ENCODE measurements at places on chromosomes 3 and 15.
A peak's percentile ranks its signal among the peaks of the same experiment; 100 is the strongest.

DNA sequence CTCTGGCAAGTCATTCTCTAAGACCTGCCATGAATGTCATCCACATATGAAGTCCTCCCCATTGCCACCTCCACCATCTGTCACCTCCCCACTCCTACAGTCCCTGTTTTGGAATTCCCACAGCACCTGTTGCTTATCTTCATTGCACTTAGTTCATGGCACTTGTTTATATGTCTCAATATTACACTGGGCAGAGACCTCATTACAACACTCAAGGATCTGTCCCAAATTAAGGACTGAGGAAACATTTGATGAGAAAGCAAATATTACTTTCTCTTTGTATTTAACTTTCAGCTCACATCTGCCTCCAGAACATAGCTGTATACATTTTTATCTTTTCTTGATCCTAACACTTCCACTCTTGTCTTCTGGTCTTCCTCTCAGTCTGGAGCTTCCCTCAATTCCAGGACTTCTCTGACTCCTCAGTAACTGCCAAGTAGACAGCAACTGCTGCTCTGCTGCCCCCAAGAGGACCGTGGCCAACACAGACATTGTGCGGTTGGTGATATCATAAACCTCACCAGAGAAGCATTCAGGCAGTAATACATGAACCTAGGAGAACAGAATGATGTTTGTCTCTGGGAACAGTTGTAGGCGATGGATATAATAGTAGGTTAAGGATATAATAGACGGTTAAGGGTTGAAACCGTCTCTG lies 45.0 kb upstream of the FGF12 start:
- no peak for DNase-seq

- no peak for DNase-seq
These were observed 635.9 kb downstream of the CADM2 start for GRCh38 chr3:85594676-85595075.

- DNase-seq, result no peak
These were observed 40.4 kb downstream of the LPP start for GRCh38 chr3:188194332-188194731.

- DNase-seq, result no peak
These were observed 185.2 kb downstream of the SHOX2 start for GRCh38 chr3:157920822-157921700.

GRCh38 chr3:40869939-40870338 lies 329.4 kb upstream of the CTNNB1 start:
- DNase-seq, result no peak

DNA sequence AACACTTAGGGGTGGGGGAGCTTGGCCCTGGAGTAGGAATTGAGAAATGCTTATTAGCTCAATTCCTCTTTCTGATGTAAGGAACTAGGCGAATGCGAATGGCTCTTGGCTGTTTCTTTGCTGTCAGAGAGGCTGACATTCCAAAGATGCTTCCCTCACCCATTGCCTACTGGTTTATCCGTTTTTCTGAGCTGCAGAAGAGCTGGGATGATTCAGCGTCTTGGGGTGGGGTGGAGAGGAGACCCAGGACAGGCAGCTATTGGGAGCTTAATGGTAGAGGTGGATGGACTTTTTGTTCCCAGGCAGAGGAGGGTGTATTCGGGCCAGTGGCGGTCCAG lies 9.8 kb downstream of the PLEKHO2 start:
- DNase-seq, result no peak

- DNase-seq, result no peak
These were observed 725.5 kb upstream of the ARRDC4 start for GRCh38 chr15:97234851-97235610.

- no peak for DNase-seq
These were observed 67.2 kb downstream of the ARHGEF26 start for GRCh38 chr3:154188437-154188836.

DNA sequence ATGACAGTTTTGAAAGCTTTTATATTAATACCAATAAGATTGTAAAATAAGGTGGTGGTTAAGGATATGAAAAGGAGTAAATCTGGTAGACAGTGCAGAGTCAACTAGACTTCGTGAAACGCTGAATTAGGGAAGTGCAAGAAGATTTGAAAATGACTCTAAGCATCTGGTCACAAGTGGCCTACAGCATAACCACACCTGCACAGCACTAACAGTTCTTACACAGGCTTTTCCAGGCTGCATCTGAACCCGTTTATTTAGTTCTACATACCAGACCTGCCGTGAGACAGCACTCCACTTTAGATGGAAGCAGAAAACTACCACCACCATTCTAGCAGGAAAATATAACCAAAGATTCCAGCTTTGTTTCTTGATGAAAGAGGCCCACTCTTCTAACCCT lies 1.9 kb downstream of the DMXL2 start:
- no peak for DNase-seq

GRCh38 chr3:49270156-49270500 lies 6.9 kb downstream of the C3orf62 start:
- no peak for DNase-seq

- no peak for DNase-seq
These were observed 67.9 kb upstream of the AKAP13 start for GRCh38 chr15:85312486-85312885.

GRCh38 chr15:68620721-68621527 lies 42.1 kb downstream of the CORO2B start:
- DNase-seq, result no peak

DNA sequence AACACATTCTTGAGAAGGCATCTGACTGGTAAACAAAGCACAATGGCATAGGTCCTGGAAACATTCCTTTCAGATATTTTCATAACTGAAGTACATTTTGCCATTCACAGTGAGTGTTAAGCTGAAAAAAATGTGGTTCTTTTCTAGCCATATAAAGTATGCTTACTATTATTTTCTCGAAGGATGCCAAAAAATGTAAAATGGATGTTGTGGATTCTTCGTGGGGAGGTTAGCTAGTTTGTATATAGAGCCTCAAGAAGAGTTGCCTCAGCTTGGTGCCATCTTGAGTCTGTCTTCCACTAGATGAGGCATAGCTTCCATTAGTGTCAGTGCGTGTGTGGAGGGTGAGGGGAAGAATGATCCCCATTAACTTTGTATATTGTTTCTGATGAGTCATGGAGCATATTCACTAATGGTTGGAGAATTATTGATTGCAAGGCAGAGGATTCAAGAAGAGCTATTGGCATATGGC lies 4.1 kb downstream of the MBNL1 start:
- no peak for DNase-seq

GRCh38 chr3:101466465-101467309 lies 46.3 kb downstream of the SENP7 start:
- DNase-seq, result no peak

- no peak for DNase-seq
These were observed 28.2 kb upstream of the SCAANT1 start for GRCh38 chr3:63940389-63940757.

DNA sequence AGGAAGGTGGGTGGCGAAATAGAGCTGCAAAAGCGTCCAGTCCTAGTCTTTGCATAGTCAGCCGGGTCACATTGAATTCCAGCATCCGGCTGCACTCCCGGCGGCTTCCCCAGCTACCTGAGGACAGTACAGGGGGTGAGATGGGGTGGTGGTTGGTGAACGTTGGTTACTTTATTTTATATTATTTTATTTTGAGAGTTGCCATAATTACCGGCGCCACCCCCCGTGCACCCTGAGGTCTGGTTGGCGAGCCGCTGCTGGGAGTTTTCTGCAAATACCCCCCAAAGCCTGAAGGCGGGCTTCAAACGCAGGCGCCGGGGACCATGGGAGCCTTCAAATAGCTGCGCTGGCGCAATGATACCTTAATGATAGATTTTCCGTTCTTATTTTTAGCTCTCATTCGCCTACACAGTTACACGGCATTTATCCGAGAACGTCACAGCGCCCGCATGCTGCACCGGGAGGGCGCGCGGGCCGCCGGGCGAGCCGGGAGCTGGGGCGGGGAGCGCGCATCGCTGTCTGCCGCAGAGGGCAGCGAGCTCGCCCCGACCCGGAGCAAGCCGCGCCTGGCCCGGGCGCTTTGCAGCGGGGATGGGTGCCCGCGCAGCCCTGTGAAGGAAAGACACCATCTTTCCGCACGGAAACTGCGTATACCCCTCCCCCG lies 756 bp upstream of the RASGRF1 start:
- DNase-seq, result peak; percentile 29

DNA sequence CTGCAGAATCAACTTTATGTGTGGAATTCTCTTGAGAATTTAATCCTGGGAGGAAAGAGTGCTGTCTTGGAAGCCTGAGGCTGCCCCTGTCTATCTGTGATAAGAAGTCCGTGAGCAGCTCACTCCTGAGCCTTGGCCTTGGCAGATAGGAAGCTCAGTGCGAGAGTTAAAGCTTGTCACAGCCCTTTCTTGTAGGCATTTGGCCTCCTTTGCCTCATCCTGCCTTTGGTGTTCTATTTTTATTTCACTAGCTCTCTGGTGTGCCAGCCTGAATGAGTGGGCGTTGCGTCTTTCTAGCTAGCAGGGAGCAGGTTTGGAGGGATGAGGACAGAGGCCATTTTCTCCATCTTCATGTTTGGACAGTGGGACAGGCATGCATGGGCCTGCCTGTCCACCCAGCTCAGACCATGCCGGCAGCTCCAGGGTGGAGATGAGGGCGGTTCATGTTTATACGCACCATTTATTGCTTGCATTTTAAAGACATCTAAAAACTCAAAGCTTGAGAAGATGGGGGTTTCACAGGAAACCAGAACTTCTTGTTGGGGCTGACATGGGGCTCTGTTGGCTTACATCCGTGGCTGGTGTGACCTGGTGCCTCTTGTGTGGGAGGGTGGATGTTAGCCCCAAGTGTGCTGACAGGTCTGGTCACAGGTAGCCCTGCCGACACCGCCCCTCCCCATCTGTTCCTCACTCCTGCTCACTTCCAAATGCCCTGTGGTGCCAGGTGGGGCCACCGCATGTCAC lies 29.8 kb downstream of the IRAK2 start:
- DNase-seq, result peak; percentile 70

GRCh38 chr3:30630238-30631030 lies 24.0 kb downstream of the TGFBR2 start:
- DNase-seq, result no peak

DNA sequence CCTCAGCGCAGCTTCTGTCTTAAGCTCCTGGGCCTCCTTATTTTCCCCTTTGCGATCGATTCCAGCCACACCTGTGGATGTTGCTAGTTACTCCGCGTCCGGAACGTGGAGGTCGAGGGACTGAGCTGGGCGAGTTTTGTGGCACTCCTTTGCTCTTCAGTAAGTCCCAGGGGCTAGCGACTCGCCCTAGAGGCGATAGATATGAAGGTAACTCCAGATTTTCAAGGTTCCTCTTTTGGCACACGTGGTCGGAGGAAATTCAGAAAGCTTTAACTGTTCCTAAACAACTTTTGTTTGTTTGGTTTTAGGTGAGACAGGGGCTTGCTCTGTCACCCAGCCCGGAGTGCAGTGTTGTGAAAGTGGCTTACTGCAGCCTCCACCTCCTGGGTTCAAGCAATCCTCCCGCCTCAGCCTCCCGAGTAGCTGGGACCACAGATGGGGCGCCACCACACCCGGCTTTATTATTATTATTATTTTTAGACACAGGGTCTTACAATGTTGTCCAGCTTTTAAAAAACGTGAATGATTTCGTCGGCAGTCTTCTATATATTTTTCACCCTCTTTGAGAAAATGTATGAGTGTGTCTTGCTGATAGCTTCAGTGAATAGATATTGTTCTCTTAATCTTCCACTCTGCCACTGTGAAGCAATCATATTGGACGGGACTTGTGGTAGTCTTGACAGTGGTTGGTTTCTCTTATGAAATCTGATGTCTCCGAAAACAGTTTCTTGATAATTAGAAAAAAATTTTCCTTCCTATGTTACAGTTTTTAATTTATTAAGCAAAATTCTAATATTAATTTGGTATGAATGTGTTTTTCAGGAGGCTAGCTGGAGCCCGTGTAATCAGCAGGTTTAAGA lies 785 bp downstream of the MFSD1 start:
- no peak for DNase-seq

GRCh38 chr15:44734839-44735481 lies 1.4 kb upstream of the TRIM69 start:
- DNase-seq, result no peak

- no peak for DNase-seq
These were observed 78.1 kb downstream of the AAGAB start for GRCh38 chr15:67176195-67176971.

GRCh38 chr15:90931828-90932659 lies at the start of gene HDDC3:
HDDC3 (minus strand) TSS chr15:90932549; CDS start chr15:90932540, 9 bp downstream.
- peak; percentile 98 for DNase-seq

DNA sequence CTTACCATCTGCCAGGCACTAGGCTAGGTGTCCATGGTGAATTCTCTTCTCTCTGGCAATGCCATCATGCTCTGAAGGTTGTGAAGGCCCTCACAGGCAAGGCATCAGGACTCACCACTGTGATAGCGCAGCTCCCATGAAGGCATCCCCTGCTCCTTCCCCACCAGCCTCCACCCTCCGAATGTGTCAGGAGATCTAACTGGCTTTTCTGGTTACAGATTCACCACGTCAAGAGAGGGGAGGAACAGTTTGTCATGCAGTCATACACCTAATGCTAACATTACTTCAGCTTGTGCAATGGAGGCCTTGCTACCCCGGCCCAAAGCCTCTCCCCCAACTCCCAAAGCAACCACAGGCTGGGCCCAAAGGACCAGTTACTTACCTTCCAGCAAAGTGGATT lies 8.9 kb upstream of the CMTM8 start:
- no peak for DNase-seq

All from naive thymus-derived CD4-positive, alpha-beta T cell (primary cell).